ENCODE measurements at places on chromosomes 12 and 14.
A peak's percentile ranks its signal among the peaks of the same experiment; 100 is the strongest.

GRCh38 chr14:68708343-68708742 is 84.5 kb downstream of the ZFP36L1 start:
- DNase-seq = no peak

DNA sequence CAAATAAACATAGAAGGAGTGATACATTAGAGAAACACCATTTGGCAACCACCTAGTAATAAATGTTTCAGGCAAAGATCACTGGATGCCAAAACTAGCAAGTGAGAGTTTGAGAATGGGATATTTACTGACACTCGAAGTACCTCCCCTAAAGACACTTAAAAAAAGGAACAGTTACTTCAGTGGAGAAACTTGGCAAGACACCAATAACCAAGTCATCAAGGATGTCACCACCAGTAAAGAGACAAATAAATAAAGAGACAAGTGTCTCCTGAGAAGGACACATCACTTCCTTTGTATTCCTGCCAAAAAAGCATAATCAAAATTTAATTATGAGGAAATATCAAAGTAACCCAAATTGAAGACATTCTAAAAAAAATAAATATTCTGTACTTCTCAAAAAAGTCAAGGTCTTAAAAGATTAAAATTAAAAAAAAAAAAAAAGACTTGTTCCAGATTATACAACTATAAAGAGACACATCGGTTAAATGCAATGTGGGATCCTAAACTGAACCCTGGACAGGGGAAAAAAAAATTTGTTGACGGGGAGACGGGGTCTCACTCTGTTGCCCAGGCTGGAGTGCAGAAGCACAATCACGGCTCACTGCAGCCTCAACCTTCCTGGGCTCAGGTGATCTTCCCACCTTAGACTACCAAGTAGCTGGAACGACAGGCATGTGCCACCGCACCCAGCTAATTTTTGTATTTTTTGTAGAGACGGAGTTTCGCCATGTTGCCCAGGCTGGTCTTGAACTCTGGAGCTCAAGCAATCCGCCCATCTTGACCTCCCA is 26.4 kb downstream of the TM7SF3 start:
- DNase-seq = peak; percentile 39

GRCh38 chr12:42589465-42590329 is at the start of gene PRICKLE1:
TSS of gene PRICKLE1 (minus strand) at chr12:42589746. CDS start at chr12:42472516, 117,230 bp downstream.
- DNase-seq = peak; percentile 60

DNA sequence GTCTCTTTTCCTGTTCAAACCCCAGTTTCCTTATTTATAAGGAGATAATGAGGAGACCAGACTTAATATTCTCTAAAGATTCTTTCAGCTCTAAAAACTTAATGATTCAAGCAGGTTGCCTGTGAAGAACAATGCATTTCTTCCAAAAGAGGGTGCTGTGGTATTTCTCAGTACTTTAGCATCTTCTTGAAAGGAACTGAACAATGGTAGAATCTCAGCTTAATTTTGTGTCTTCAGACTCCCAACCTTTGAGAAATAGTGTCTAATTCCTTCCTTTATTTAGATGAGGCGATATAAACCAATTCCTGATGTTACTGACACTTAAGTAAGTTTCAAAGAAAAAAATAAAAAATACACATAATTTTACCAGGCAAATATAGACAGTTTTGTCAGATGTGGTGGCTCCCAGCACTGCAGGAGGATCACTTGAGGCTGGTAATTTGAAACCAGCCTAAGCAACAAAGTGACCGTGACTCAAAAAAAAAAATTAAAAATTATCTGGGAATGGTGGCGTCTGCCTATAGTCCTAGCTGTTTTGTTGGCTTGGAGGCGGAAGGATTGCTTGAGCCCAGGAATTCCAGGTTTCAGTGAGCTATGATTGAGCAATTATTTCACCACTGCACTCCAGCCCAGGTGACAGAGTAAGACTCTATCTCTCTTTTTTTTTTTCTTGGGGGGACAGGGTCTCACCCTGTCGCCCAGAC is 76.9 kb upstream of the PSMA6 start:
- DNase-seq = peak; percentile 50

GRCh38 chr14:36013483-36013882 is 163.0 kb downstream of the PTCSC3 start:
- no peak for DNase-seq
